ENCODE measurements at places on chromosomes 5 and 9.

DNA sequence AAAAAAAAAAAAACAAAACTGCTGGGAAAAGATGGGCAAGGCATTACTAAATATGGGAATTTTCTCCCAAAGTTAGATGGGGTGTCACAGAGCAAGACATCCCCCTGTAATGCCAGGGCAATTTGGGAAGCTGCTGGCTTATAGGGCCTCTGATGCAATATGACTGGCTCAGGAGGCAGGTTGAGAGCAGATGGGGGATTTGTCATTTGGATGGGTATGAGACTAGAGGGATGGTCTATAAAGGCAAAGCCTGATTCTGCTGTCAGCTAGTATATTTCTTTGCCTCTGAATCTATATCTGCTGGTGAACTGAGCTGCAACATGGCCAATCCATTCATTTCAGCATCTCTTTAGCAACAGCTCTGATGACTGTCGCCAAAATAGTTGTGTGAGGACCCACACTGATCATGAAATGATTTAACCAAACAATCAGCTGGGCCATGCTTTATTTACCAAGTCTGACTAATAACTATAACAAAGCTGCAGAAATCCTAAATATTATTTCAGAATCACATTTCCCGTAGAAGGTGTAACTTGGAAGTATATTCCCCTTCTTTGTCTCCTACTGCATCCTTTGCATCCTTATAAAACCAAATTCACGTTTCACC, 455.1 kb upstream of the ZNF608 start:
- no peak for DNase-seq

DNA sequence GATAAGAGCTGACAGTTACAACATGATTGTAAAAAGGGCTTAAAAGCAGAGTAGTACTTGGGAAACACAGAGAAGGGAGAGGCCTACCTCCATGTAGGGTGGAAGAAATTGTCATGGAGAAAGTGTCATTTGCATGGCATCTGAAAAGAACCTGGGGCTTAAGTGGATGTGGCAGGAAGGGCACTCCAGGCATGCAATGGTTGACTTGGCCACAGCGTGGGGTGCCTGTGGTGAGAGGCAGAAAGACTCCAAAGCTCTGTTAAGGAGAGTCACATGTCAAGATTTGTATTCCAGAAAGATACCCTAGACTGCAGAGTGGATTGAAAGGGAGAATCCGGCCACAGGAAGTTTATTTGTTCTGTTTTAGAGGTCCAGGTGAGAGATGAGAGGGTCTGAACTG, 2.4 kb downstream of the POLR3G start:
- DNase-seq: no peak

DNA sequence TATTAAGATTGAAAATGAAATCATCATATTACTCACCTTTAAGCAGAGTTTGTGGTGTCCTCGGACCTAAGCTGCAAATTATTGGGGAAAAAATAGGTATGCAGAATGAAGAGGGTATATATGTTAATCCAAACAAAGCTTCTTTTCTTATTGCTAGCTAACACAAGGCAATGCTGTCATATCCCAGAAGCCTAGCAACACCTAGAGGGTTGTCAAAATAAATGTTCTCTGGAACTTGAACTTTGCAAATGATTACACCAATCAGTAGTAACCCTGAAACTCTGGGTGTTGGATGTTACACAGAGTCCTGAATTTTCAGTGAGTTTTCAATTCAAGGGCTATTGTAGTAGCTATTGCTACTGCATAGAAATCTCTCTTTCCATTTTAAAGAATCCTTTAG, at the start of gene C6:
Gene C6 (minus strand): TSS at position 193 of the 400 bp plus-strand sequence. CDS start 10,302 bp downstream, outside the sequence.
- DNase-seq: no peak

GRCh38 chr5:93890657-93891056, 149.3 kb upstream of the POU5F2 start:
- DNase-seq: no peak

GRCh38 chr5:101080462-101081240, 177.6 kb upstream of the ST8SIA4 start:
- DNase-seq: no peak

DNA sequence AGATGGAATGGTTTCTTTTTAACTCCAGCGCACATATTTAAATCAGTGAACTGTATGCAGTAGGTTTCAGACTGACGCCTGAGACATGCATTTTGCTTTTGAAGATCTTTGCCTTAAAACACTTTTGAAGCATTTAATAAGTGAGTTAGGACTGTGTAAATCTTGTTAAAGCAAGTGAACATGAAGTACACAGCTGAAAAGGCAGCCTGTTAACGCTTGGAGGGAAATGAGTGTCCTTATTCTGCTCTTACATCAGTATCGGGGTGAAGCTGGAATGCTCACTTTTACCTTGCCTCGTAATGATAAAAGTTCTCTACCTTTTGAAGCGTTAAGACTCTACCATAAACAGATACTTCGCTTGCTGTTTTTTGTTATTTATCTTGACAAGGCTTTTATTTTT, 552.2 kb downstream of the ZNF608 start:
- DNase-seq: no peak

DNA sequence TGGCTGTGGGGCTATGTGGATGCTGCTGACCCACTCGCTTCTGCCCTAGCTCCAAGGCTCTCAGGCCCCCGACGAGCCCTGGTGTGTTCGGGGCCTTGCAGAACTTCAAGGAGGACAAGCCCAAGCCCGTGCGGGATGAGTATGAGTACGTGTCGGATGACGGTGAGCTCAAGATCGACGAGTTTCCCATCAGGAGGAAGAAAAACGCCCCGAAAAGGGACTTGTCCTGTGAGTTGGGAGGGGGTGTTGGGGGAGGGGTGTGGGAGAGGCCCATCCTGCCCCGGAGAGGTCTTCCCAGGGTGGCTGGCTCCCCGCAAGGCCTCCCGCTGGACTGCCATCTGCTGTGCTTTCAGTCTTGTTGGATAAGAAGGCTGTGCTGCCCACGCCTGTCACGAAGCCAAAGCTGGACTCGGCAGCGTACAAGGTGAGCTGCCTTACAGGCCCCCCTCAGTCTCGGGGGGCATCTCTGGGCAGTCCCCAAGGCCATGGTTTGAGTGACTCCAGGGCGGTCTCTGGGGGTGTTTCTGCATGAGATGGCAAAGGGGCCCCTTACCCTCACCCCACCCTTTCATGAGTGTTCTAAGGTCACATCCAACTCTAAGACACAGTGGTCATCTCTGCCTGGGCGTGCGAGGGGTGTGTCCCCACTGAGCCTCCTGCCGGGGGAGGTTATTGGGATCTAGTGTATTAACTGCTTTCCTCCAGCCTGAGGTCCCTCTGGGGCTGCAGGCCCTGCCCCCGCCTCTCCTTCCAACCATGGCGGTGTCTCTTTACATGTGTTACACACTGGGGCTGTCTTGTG, 89.5 kb downstream of the PHF2 start:
- no peak for DNase-seq

- DNase-seq: no peak
These were observed at the start of gene SYK for GRCh38 chr9:90801241-90801972. Gene SYK, plus strand, starts transcription at chr9:90801819. Its CDS starts 42,080 bp downstream, at chr9:90843899.

GRCh38 chr5:136064510-136064909, 35.7 kb downstream of the TGFBI start:
- no peak for DNase-seq

- no peak for DNase-seq
These were observed 73.5 kb upstream of the MEGF10 start for GRCh38 chr5:127216898-127217675.

DNA sequence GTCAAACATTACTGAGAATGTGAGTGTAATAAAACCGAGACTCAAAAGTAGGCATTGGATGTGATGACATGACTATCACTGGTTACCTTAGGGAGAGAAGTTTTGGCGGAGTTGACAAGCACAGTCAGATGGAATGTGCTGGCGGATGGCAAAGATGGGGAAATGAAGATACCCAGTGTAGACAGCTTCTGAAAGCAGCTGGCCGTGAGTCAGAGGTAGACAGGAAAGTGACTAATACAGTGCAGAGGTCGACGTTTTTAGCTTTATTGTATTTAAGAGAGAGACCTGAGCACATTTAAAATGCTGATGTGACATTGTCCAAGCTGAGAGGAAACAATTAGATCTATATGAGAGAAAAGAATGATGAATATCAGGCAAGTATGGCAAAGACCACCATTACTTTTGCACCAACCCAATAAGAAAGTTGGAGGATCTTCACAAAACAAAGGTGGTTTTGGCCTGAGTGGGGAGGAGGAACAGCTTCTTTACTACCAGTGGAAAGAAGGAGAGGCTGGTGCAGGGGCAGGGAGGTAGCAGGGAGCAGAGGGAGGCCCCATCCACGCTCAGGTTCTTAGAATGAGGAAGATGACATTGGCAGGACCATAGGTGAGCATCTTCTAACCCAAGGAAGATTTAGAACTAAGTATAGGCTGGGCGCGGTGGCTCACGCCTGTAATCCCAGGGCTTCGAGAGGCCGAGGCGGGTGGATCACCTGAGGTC, 36.7 kb upstream of the KCNIP1 start:
- peak; percentile 17 for DNase-seq

GRCh38 chr5:10265245-10266109, 15.4 kb downstream of the CCT5 start:
- no peak for DNase-seq

- DNase-seq: no peak
These were observed 259.6 kb downstream of the CDH12 start for GRCh38 chr5:22593592-22593991.

GRCh38 chr9:97850746-97851445, 2.1 kb upstream of the FOXE1 start:
- no peak for DNase-seq

DNA sequence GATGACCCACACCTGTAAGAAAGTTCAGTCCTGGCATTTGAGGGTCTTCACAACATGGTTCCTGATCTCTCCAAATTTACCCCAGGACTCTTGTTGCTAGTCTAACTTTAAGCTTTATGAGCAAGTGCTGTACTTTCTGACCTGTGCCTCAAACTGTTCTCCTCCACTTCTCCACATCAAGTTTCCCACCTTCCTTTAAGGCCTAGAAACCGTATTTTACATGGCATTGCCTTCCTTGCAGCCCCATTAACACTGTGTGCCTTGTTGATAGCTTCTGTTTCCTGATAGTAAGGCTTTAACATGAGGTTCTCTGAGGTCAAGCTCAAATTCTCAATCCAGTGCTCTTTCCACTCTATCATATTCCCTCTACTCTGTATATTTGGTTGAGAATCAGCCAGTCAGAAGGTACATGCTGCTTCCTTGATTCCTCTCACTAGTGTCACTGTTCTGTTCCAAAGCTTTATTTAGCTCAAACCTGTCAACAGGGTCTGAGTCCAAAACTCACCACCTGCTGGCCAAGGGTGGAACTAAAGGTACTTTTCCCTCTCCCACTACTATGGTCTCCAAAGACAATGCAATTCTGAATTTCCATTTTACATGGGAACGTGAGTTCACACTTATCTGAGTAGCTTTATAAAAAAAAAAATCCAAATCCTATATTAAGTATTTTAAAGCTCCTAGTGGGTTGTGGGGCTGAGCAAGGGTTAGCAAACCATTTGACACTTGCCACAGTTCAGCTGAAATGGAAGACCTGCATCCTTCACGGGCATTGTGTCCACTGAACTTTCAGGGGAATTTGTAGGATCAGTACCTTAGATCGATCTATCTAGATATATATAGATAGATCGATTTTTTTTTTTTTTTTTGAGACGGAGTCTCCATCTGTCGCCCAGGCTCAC, 21.1 kb downstream of the VCP start:
- DNase-seq: peak; percentile 37

DNA sequence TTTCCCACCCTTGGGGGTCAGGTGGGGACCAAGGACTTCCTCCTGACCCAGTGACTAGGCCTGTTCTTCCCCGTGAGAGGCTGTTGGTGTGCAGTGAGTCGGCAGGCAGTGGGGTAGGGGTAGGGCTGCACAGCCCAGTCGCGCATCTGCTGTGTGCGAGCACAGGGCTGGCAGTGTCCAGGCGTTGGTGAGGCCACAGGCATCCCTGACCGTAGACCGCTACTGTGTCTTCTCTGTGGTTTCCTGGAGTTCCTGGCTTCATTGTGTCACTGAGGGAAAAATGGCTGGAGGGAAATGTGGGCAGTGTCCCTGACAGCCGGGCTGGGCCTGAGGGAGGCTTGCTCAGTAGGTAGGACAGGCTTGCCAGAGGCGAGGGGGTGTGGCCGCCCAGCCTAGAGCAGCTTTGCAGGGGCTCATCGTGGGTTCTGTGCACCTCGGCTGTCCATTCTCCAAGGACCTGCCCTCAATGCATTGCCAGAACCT, 95.4 kb downstream of the CACNA1B start:
- no peak for DNase-seq

DNA sequence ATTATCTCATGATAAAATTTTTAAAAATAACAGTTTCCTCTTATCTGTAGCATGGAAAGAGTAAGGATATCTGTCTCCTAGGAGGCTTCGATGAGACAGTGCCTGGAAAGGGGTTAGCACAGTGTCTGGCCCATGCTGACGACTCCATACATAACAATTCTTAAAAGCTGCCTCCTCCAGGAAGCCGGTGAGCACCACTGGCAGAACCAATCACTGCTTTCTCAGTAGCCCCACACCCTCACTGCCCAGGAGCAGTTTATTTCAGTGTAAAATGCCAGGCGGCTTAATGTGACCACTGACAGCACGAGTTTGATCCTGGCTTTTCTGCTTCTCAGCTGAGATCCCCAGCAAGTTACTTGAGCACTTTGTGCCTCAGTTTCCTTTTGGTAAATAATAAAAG, 1.2 kb upstream of the NIPAL4 start:
- no peak for DNase-seq

GRCh38 chr9:94657021-94657725, 17.9 kb upstream of the FBP1 start:
- DNase-seq: no peak

DNA sequence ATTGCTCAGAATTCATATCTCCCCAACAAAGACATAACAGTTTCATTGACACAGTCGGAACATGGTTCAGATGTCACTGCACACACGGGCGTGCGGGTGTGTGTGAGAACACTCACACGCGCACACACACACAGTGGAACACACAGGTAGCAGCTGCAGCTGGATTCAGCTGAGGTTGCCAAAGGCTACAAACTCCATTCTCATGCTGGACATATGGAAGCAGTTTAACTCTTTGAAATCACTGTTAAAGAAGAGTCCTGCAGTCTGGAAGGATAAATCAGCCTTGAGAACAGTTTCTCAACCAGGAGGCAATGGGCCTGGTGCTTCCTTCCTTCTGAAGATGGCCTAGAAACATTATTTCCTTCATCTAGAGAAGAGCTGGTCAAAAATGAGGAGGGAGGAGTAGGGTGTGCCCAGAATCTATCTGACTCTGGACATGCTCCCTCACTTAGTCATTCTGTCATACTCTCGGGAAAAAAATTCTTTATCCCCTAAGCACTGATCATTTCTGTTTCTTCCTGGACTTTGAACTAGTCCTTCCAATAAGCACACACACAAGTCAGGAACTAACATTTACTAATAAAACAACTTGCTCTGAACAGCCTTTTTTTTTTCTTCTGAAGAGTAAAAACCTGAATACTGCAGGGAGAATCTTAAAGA, 160.6 kb downstream of the ZDHHC21 start:
- no peak for DNase-seq
